ENCODE measurements at places on chromosomes 4 and X.

DNA sequence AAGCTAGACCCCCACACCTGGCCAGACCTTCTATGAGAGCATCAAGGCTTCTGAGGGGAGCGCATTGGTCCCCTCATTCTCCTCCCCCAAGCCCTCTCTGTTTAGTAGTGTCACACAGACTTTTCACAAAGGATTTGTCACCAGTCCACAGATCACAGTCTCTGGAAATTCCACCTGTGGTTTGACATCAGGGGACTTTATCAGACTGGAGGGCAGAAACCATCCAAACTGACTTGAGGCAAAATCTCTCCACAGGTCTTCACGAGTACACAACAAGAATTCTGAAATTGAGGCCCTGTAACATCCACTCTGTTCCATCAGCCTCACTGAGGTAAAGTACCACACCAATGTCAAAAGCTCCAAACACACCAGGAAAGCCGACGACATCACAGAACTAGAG lies 112.5 kb downstream of the SH3KBP1 start:
- no peaks in the 10 kb centered on the region for H3K36me3 ChIP-seq
- DNase-seq, result no peak

GRCh38 chr4:76952071-76952470 lies 2.5 kb downstream of the SEPTIN11 start:
- no peak for DNase-seq
- peak overlapping the region; percentile 96 for H3K4me3 ChIP-seq
- peaks cover 6% of the 10 kb centered on the region for H3K27me3 ChIP-seq
- H3K4me1 ChIP-seq, result peaks cover 30% of the 10 kb centered on the region

- H3K27ac ChIP-seq, result no peak overlapping the region
- no peak for DNase-seq
- no peaks in the 10 kb centered on the region for H3K4me1 ChIP-seq
- H3K27me3 ChIP-seq, result no peaks in the 10 kb centered on the region
- no peaks in the 10 kb centered on the region for H3K36me3 ChIP-seq
Observed at GRCh38 chr4:149751174-149751573, 64.5 kb downstream of the IQCM start.

GRCh38 chrX:77114501-77114900 lies 332.7 kb upstream of the FGF16 start:
- H3K27me3 ChIP-seq, result no peaks in the 10 kb centered on the region
- H3K4me3 ChIP-seq, result no peak overlapping the region
- no peaks in the 10 kb centered on the region for H3K4me1 ChIP-seq
- DNase-seq, result no peak
- no peak overlapping the region for H3K27ac ChIP-seq

DNA sequence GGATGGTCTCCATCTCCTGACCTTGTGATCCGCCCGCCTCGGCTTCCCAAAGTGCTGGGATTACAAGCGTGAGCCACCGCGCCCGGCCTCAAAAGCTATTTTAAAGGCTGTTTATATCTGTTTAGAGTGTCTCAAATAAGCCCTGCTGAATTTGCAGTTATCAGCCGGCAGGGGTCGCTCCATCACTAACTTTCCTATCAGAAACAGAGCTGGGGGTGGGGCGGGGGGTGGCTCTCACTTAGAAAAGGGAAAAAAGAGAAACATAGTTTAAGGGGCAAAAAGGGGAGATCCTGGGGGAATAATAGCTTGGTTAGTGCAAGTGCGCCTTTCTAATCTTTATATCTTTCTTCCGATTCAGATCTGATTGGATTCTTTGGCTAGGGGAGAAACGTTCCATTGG lies 450.7 kb downstream of the UBE2NL start:
- no peaks in the 10 kb centered on the region for H3K27me3 ChIP-seq
- H3K4me3 ChIP-seq, result no peak overlapping the region
- no peaks in the 10 kb centered on the region for H3K36me3 ChIP-seq
- H3K4me1 ChIP-seq, result no peaks in the 10 kb centered on the region
- H3K27ac ChIP-seq, result no peak overlapping the region

- H3K4me1 ChIP-seq, result no peaks in the 10 kb centered on the region
- H3K36me3 ChIP-seq, result peaks cover 9% of the 10 kb centered on the region
- H3K4me3 ChIP-seq, result no peak overlapping the region
- DNase-seq, result no peak
- no peaks in the 10 kb centered on the region for H3K27me3 ChIP-seq
Observed at GRCh38 chr4:3176367-3177229, 72.4 kb upstream of the MSANTD1 start.

- DNase-seq, result no peak
- H3K36me3 ChIP-seq, result no peaks in the 10 kb centered on the region
- no peak overlapping the region for H3K4me3 ChIP-seq
- H3K27me3 ChIP-seq, result no peaks in the 10 kb centered on the region
- H3K27ac ChIP-seq, result no peak overlapping the region
Observed at GRCh38 chr4:38582445-38582844, 81.6 kb upstream of the KLF3 start.

- H3K27me3 ChIP-seq, result no peaks in the 10 kb centered on the region
- H3K4me3 ChIP-seq, result peak overlapping the region; percentile 59
- peaks cover 4% of the 10 kb centered on the region for H3K36me3 ChIP-seq
- peaks cover 5% of the 10 kb centered on the region for H3K4me1 ChIP-seq
Observed at GRCh38 chr4:89681671-89682070, 155.3 kb downstream of the SNCA start.

GRCh38 chrX:129689796-129690195 lies 35.0 kb upstream of the APLN start:
- no peaks in the 10 kb centered on the region for H3K36me3 ChIP-seq
- no peaks in the 10 kb centered on the region for H3K4me1 ChIP-seq
- H3K27ac ChIP-seq, result no peak overlapping the region
- no peaks in the 10 kb centered on the region for H3K27me3 ChIP-seq
- DNase-seq, result no peak

DNA sequence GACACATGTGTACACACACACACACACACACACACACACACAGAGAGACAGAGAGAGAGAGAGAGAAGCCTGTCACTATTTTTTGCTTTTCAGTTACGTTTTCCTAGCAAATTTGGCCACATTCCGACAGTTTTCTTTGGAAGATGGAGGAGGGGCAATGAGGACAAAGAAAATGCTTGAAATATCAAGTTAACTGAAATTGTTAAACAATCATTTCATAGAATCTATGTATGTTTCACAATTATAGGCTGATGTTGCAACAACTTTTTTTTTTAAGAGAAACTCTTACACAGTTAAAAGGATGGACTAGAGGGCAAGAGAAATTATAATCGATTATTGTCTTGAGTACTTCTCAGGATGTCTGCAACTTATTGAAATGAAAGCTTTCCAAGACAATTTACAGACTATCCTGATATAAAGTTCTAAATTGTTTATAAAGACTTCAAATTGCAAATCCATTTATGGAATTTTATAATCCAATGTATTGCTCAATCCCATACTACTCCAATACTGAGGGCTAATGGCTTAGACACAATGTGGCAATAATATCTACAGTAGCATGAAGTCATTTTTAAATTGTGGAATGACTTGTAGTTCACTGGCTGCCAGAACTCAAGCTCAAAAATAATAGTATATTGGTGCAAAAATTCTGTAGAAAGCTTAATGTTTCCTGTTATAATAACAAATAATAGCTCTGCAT lies 647.0 kb upstream of the PCDH7 start:
- no peak overlapping the region for H3K4me3 ChIP-seq
- H3K4me1 ChIP-seq, result no peaks in the 10 kb centered on the region
- H3K27ac ChIP-seq, result no peak overlapping the region

- no peaks in the 10 kb centered on the region for H3K27me3 ChIP-seq
- no peak overlapping the region for H3K4me3 ChIP-seq
- DNase-seq, result no peak
- H3K36me3 ChIP-seq, result no peaks in the 10 kb centered on the region
Observed at GRCh38 chr4:147863111-147863747, 131.3 kb downstream of the ARHGAP10 start.

GRCh38 chr4:155703486-155704247 lies 37.0 kb downstream of the GUCY1A1 start:
- peaks cover 5% of the 10 kb centered on the region for H3K4me1 ChIP-seq
- no peaks in the 10 kb centered on the region for H3K36me3 ChIP-seq
- no peaks in the 10 kb centered on the region for H3K27me3 ChIP-seq
- no peak for DNase-seq
- H3K4me3 ChIP-seq, result no peak overlapping the region
- H3K27ac ChIP-seq, result no peak overlapping the region

DNA sequence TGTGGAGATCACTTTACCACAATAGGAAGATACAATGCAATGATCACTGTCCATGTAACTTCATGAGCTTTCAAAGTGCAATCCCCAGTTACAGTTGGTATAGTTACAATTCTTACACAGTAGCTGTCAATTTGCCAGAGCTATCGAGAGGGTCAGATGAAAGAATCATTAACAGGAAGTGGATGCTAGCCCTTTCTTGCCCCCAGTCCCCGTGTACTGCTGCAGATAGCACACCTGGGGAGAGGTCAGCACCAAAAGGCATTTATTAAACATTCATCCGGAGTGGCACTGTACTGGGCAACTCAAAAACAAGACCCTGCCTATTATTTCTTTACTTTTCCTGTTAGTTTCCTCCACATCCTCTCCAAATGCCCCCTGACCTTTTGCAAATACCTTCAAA lies 47.7 kb downstream of the SOD3 start:
- no peak overlapping the region for H3K4me3 ChIP-seq
- no peaks in the 10 kb centered on the region for H3K36me3 ChIP-seq
- H3K4me1 ChIP-seq, result peaks cover under 1% of the 10 kb centered on the region
- no peaks in the 10 kb centered on the region for H3K27me3 ChIP-seq

- H3K36me3 ChIP-seq, result peaks cover 3% of the 10 kb centered on the region
- no peaks in the 10 kb centered on the region for H3K27me3 ChIP-seq
- no peak overlapping the region for H3K27ac ChIP-seq
Observed at GRCh38 chrX:131778269-131779218, 234.7 kb downstream of the OR13H1 start.

GRCh38 chrX:136646602-136647239 lies 1.2 kb upstream of the CD40LG start:
- H3K4me3 ChIP-seq, result no peak overlapping the region
- DNase-seq, result no peak
- H3K36me3 ChIP-seq, result no peaks in the 10 kb centered on the region
- peaks cover 23% of the 10 kb centered on the region for H3K4me1 ChIP-seq

DNA sequence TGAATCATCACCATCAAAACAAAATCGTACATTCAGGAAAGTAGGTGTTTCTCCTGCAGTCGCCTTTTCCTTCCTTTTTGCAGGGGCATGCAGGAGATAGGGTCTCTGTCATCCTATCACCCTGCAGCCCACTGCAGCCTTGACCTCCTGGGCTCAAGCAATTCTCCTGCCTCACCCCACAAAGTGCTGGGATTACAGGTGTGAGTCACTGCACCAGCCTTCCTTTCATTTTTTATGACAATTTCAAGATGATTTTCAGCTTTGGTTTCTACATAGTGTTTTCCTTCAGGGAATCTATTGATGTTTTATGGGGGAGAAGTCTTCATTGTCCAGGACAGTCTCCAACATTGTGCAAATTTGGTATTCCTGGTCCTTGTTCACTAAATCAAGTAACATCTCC lies 71.7 kb downstream of the USP38 start:
- DNase-seq, result no peak
- H3K4me3 ChIP-seq, result no peak overlapping the region
- H3K36me3 ChIP-seq, result no peaks in the 10 kb centered on the region
- no peak overlapping the region for H3K27ac ChIP-seq
- H3K27me3 ChIP-seq, result no peaks in the 10 kb centered on the region
- H3K4me1 ChIP-seq, result peaks cover 4% of the 10 kb centered on the region
